ENCODE measurements at places on chromosomes 5 and 9. TPM values are rescaled to one million over a fixed set of nuclear protein-coding genes. Genes with fewer than 3 reads are reported as not detected.
A peak's percentile ranks its signal among the peaks of the same experiment; 100 is the strongest.

GRCh38 chr5:96569332-96569731 lies 92.8 kb upstream of the CAST start:
- H3K27ac ChIP-seq, result no peak overlapping the region
- H3K4me1 ChIP-seq, result no peaks in the 10 kb centered on the region
- no peak for DNase-seq

GRCh38 chr5:158995694-158996173 lies 104.0 kb downstream of the EBF1 start:
- H3K36me3 ChIP-seq, result peaks cover 12% of the 10 kb centered on the region
- no peaks in the 10 kb centered on the region for H3K27me3 ChIP-seq
- DNase-seq, result no peak
- peak overlapping the region; percentile 27 for H3K27ac ChIP-seq

- no peak overlapping the region for H3K27ac ChIP-seq
- DNase-seq, result no peak
- H3K4me3 ChIP-seq, result no peak overlapping the region
- no peaks in the 10 kb centered on the region for H3K27me3 ChIP-seq
- no peaks in the 10 kb centered on the region for H3K4me1 ChIP-seq
- H3K36me3 ChIP-seq, result no peaks in the 10 kb centered on the region
Measured at GRCh38 chr5:139960723-139961383, 82.2 kb downstream of the NRG2 start.

DNA sequence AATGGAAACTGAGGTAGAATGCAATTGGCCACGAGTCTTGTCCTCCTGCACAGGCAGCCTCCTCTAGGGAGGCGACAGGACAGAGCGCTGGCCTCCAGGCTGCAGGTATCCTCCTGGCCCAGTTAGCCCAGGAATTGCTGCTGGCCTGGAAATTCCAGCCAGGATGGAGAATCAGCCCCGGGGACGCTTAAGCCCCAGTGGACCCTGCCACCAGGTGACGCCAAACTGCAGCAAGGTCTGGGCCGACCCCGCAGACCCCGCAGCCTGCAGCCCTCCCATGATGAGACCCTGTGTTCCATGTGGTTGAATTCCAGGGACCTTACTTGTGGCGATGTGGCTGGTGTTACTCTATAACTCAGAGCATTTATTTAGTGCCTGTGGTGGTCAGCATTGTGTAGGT lies 7.3 kb downstream of the CACFD1 start:
- DNase-seq, result no peak
- H3K4me3 ChIP-seq, result no peak overlapping the region
- H3K4me1 ChIP-seq, result no peaks in the 10 kb centered on the region
- no peaks in the 10 kb centered on the region for H3K36me3 ChIP-seq
- H3K27me3 ChIP-seq, result no peaks in the 10 kb centered on the region

AGXT2 gene
- not detected for total RNA-seq
